ENCODE measurements at places on chromosomes 11 and 22. TPM values are rescaled to one million over a fixed set of nuclear protein-coding genes. Genes with fewer than 3 reads are reported as not detected.

DNA sequence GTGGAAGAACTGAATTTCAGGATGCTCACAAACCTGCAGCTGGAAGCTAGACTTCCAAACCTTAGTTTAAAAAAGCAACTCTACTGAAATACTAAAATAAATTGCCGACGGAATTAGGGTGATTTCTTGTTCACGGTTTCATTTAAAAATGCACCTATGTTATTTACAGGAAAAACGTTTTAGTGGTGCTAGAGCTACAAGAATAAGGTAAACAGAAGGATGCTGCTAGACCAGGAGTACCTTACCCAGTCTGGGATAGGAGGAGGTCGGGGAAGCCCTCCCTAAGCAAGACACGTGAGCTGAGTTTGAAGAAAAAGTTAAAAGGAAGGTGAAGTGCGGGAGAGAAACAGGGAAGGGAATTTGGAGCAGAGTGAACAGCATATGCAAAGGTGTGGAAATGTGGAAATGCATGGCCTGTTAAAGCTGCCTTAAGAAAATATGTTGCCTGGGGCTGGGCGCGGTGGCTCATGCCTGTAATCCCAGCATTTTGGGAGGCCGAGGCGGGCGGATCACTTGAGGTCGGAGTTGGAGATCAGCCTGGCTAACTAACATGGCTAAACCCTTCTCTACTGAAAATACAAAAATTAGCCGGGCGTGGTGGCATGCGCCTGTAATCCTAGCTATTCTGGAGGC, 1.4 kb upstream of the FTH1 start:
- peak overlapping the region; percentile 91 for H3K4me3 ChIP-seq
- peaks cover 21% of the 10 kb centered on the region for H3K36me3 ChIP-seq
- no peaks in the 10 kb centered on the region for H3K27me3 ChIP-seq
- H3K4me1 ChIP-seq, result peaks cover 47% of the 10 kb centered on the region
- H3K27ac ChIP-seq, result peak overlapping the region; percentile 93

GRCh38 chr11:104337273-104337672, 173.3 kb upstream of the PDGFD start:
- H3K4me3 ChIP-seq, result no peak overlapping the region
- H3K27me3 ChIP-seq, result no peaks in the 10 kb centered on the region
- H3K27ac ChIP-seq, result no peak overlapping the region
- no peaks in the 10 kb centered on the region for H3K36me3 ChIP-seq
- no peaks in the 10 kb centered on the region for H3K4me1 ChIP-seq

The OR6A2 gene
- total RNA-seq, result 0.07 TPM

The CWF19L2 gene
- total RNA-seq, result 13.4 TPM

The TPBGL gene
- total RNA-seq, result 0.31 TPM

The MRGPRF gene
- 1.4 TPM for total RNA-seq

- peaks cover 40% of the 10 kb centered on the region for H3K4me1 ChIP-seq
- H3K27ac ChIP-seq, result peak overlapping the region; percentile 7
- H3K4me3 ChIP-seq, result no peak overlapping the region
These were observed 12.7 kb downstream of the MED15 start for GRCh38 chr22:20520093-20520511.

GRCh38 chr11:21546703-21547102, 646.2 kb upstream of the ANO5 start:
- no peak for DNase-seq
- no peaks in the 10 kb centered on the region for H3K4me1 ChIP-seq

The KCNK7 gene
- 1.1 TPM for total RNA-seq

The LRRC74B gene
- not detected for total RNA-seq

DNA sequence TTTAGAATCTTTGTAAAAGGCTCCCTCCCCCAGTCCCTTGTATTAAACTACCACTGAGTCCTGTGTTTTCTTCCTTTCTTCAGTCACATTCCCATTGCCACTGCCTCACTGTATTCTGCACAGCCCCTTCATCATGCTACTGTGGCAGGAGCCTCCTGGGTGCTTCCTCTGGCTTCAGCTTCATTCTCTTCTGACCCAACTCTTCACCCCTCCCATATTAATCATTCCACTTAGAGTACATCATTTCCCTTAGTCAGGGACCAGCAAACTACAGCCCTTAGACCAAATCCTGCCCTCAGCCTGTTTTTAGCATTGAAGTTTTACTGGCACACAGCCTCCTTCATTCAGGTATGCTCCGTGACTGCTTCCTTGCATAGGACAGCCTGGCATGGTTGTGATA, 127.7 kb upstream of the MTNR1B start:
- H3K27ac ChIP-seq, result no peak overlapping the region
- no peak for DNase-seq
- H3K36me3 ChIP-seq, result peaks cover 27% of the 10 kb centered on the region
- peaks cover 5% of the 10 kb centered on the region for H3K27me3 ChIP-seq
- H3K4me3 ChIP-seq, result no peak overlapping the region

GRCh38 chr22:22927888-22928665, 40.5 kb downstream of the IGLL5 start:
- no peaks in the 10 kb centered on the region for H3K36me3 ChIP-seq
- no peak overlapping the region for H3K27ac ChIP-seq
- peaks cover 12% of the 10 kb centered on the region for H3K4me1 ChIP-seq

DNA sequence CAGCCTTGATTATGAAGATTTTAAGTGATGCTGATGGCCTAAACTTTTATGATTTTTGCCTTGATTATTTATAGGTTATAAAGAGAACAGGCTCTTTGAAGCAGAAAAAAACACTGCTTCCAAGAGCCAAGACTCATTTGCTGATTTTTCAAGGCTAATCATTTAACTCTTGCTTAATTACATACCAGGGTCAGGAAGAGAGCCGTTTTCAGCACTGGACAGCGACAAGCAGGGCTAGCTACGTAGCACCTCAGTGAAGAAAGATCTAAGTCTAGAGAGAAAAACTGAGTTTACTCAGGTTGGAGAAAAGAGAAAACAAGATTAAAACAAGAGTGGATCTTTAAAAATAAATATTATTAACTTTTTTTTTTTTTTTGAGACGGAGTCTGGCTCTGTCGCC, 615.4 kb upstream of the B3GAT1 start:
- no peaks in the 10 kb centered on the region for H3K4me1 ChIP-seq
- DNase-seq, result no peak
- no peaks in the 10 kb centered on the region for H3K36me3 ChIP-seq

The CATSPERZ gene
- total RNA-seq, result not detected

- H3K36me3 ChIP-seq, result peaks cover 5% of the 10 kb centered on the region
- DNase-seq, result peak; percentile 47
- H3K27me3 ChIP-seq, result no peaks in the 10 kb centered on the region
These were observed 6.8 kb downstream of the BET1L start for GRCh38 chr11:200224-201003.

The MS4A12 gene
- total RNA-seq, result not detected

- peaks cover 29% of the 10 kb centered on the region for H3K4me1 ChIP-seq
- no peak overlapping the region for H3K4me3 ChIP-seq
- H3K27ac ChIP-seq, result peak overlapping the region; percentile 50
These were observed 126.0 kb downstream of the CTTN start for GRCh38 chr11:70524096-70524922.

GRCh38 chr22:20249797-20250354, 18.2 kb downstream of the RTN4R start:
- no peak overlapping the region for H3K4me3 ChIP-seq
- no peaks in the 10 kb centered on the region for H3K36me3 ChIP-seq
- H3K27me3 ChIP-seq, result no peaks in the 10 kb centered on the region
- no peak for DNase-seq
- peaks cover 18% of the 10 kb centered on the region for H3K4me1 ChIP-seq
- H3K27ac ChIP-seq, result no peak overlapping the region

The LGR4 gene
- total RNA-seq, result 39.6 TPM

- no peak for DNase-seq
- no peaks in the 10 kb centered on the region for H3K36me3 ChIP-seq
- no peak overlapping the region for H3K27ac ChIP-seq
- H3K4me3 ChIP-seq, result no peak overlapping the region
- H3K27me3 ChIP-seq, result peaks cover 5% of the 10 kb centered on the region
- no peaks in the 10 kb centered on the region for H3K4me1 ChIP-seq
These were observed 33.1 kb upstream of the MRGPRX1 start for GRCh38 chr11:18972336-18972735.

The MYBPC3 gene
- total RNA-seq, result 1.8 TPM

The SLC22A25 gene
- not detected for total RNA-seq

GRCh38 chr11:82829101-82829500, 71.1 kb downstream of the PRCP start:
- H3K27ac ChIP-seq, result no peak overlapping the region
- H3K27me3 ChIP-seq, result no peaks in the 10 kb centered on the region
- H3K4me3 ChIP-seq, result no peak overlapping the region
- H3K4me1 ChIP-seq, result peaks cover 5% of the 10 kb centered on the region
